Mesothelial cell of epicardium (in vitro differentiated cells): ENCODE measurements at places on chromosomes 2 and 18. TPM values are rescaled to one million over a fixed set of nuclear protein-coding genes. Genes with fewer than 3 reads are reported as not detected.

IL37 gene
- total RNA-seq, result not detected in 3 replicates

KCNG2 gene
- total RNA-seq, result 0.14 TPM in 1 of 3 replicates, not detected in the others

IL1F10 gene
- total RNA-seq, result not detected in 3 replicates

AOX1 gene
- total RNA-seq, result 1.6 to 2.4 TPM (median 2.2 TPM) in 3 replicates

GPR39 gene
- total RNA-seq, result 0.07 to 0.47 TPM (median 0.31 TPM) in 3 replicates
